ENCODE measurements at places on chromosomes 5 and 9.

DNA sequence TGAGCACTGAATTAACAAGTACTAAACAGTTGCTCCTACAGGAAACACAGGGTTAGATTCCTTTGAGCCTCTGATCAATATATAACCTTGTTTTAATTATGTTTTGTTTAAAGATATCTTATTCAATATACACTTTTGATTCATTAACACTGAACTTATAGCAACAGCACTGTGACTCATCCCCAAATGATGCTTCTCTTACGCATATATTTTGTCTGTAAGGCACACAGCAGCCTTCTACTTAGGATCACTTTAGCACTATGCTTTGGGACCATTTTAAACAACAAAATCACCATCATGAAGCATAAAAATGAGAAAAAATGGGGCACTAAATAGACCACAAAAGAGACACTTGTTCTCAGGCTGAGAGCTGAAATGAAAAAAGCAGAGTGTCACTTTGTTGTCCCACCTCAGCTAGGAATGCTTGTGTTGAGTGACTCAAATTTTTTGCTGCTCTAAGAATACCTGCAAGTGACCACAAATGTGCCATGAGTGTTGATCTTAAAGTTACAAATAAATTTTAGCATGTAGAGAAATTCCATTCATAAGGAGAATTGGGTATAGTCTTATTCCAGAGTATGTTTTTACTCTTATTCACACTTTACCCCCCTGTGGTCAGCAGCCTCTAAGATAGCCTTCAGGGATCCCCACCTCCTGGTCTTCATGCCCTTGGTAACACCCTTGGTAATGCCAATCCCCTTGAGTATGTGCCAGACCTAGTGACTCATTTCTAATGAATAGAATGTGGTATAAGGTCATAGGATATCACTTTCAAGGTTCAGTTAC, 252.7 kb upstream of the IL12B start:
- DNase-seq = no peak

DNA sequence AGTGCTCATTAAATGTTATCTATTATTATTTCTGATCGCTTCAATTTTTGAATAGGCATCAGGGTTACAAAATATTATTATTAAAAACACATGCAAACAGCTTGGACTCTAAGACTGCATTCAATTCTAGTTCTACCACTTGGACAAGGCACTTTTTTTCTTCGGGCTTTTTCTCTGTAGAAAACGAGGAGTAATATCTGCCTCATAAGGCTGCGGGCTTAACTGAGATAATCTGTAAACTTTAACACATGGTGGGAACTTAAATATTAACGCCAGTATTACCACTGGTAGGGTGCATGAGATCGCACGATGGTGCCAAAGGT, 511 bp upstream of the SPDL1 start:
- no peak for DNase-seq

- no peak for DNase-seq
Measured at GRCh38 chr5:170860818-170861666, 776 bp upstream of the RANBP17 start.

DNA sequence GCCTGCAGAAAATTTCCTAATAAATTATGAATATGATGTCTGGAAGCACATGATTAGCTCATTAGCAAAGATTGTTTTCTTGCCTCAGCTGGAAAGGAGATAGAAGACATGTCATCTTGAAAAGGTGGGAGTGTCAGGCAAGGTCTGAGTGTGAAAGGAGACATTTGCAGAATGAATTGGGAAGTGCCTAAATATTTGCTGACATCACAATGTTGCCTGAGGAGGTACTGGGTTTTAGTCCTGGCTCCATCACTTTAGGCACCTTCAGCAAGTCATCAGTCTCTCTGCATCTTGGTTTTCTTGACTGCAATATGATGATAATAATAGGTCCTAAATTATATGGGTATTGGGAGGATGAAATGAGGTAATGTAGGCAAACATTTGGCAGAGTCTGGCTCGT, 140.1 kb downstream of the TRPM3 start:
- DNase-seq = no peak

- DNase-seq = no peak
Measured at GRCh38 chr9:136244122-136244968, 1.3 kb downstream of the QSOX2 start.

DNA sequence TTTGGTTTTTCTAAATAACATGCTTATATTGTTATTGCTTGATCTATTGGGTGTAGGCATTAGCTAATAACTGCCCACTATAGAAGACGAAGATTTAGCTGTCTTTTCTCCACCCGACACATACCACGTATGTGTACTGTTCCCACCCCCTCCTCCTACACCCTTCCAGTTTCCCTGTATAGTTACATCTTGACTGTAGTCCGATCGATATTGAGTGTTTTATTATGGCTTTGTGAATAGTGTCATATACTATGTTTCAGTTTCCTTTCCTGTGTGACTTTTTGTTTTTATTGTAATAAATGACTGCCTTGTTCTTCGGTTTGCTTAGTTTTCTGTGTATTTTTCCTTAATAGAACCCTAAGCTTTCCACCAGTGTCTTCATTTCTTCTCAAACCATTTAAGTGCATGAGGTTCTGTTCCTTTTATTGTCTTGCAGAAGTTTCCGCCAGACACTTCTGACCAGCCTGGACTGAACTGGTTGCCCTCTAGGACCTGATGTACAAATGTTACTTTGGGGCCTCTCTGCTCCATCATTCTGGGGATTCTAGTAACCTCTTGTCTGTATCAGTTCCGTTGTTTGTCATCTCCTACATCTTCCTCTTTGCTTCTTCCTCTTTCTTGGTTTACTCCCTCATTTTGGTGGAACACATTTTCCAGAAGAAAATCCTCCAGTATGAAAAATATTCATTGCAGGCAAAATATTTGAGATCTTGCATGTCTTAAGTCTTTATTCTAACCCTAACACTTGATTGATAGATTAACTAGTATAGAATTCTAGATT, 61.8 kb downstream of the PRKACG start:
- DNase-seq = no peak

DNA sequence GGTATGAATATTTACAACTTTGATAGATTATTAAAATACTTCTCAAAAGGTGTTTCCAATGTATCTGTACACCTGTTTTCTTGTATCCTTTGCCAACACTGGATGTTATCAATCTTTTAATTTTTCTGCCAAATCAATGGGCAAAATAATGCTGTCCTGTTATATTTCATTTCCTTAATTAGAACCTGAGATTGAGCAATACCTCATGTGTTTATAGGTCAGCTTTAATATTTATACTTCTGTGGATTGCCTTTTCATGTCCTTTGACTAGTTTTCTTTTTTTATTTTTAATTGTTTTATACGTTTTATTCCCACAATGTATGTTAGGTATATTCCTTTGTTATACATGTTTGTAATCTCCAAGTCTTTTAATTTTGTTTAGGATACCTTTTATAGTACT, 77.6 kb downstream of the JAK2 start:
- no peak for DNase-seq

GRCh38 chr5:32496104-32496503, 51.6 kb upstream of the ZFR start:
- no peak for DNase-seq

GRCh38 chr9:109945573-109945972, 165.6 kb downstream of the PALM2AKAP2 start:
- no peak for DNase-seq

DNA sequence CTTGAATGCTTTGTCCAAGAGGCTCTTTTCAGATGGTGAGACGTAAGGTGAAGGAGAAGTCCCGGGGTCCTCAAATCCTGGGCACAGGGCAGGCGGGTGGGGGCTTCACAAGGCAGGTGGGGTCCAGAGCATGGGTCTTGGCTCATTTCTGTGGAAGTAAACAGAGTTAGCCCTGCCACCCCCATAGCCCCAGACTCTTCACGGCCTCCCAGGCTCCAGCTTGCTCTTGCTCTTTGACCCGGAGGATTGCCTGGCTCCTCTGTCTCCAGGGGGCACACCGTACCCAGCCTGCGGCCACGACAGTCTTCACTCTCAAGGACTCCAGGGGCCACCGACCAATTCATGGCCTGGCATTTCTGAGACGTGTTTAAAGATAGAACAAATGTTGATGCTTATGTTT, 28.8 kb upstream of the POMT1 start:
- no peak for DNase-seq

- no peak for DNase-seq
Measured at GRCh38 chr5:178546675-178547033, 43.5 kb downstream of the COL23A1 start.

GRCh38 chr5:113507601-113508000, 5.9 kb upstream of the YTHDC2 start:
- DNase-seq = no peak

- no peak for DNase-seq
Measured at GRCh38 chr5:96074870-96075269, 113.2 kb upstream of the ELL2 start.

All from WERI-Rb-1 (cell line).